ENCODE measurements at places on chromosomes 5 and 9. TPM values are rescaled to one million over a fixed set of nuclear protein-coding genes. Genes with fewer than 3 reads are reported as not detected.

Gene PROB1
- 0.76 TPM for total RNA-seq

DNA sequence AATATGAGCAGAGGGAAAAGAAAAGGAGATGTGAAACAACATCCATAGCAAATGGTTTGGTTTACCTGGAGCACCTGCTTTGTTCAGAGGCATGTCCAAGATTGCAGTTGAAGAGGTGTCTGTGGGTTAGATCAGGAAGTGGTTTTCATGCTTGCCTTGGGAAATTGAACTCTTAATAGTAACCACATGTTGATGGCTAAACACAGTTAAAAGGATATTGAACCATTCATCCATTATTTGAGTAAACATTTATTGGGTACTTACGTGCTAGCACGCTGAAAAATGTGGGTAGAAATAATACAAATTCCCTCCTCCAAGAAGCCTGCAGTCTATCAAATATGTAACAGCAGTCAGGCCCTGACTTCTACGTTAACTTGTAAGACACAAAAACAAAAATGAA, 235.7 kb upstream of the TNC start:
- no peak for DNase-seq
- no peak overlapping the region for H3K27ac ChIP-seq
- H3K36me3 ChIP-seq = no peaks in the 10 kb centered on the region
- H3K4me1 ChIP-seq = no peaks in the 10 kb centered on the region
- no peaks in the 10 kb centered on the region for H3K27me3 ChIP-seq

DNA sequence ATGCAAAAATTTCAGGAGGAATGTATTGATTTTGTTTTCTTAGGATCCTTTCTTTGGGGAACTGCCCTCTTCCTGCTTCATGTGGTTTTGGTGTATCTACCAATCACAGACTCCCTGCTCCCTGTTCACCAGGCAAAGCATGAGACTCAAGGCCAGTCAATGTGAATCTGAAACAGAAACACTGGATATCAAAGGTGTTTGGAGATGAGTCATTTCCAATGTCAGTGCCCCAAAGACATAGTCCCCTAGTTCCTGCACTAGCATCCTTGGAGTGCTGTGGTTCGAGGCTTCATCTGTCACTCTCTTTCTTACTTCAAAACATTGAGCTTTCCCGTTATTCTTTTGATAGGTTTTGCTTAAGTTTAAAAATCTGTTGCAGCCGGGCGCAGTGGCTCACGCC, 8.1 kb downstream of the PPP3R2 start:
- H3K4me1 ChIP-seq = no peaks in the 10 kb centered on the region
- DNase-seq = no peak
- no peaks in the 10 kb centered on the region for H3K27me3 ChIP-seq

GRCh38 chr5:89327608-89328007, 444.6 kb upstream of the MEF2C start:
- H3K4me1 ChIP-seq = no peaks in the 10 kb centered on the region
- H3K27ac ChIP-seq = no peak overlapping the region
- no peaks in the 10 kb centered on the region for H3K36me3 ChIP-seq

DNA sequence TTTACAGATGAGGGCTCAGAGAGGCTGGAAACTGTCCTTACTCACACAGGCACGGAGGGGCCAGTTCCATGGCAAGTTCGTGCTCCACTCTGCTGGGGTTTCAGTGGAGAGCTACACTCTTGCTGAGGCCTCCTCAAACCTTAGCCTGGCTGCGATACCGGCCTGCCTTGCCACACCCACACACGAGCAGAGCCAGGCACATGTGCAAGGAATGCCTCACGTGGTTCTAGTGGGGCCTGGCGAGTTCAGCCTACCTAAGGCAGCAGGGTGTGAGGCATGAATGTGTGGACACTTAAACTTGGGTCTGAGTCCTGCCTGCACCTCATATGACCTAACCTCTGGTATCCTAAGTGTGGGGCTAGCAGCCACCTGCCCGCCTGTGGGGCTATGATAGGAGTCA, 21.5 kb upstream of the PRDM12 start:
- H3K36me3 ChIP-seq = peaks cover 8% of the 10 kb centered on the region
- no peaks in the 10 kb centered on the region for H3K27me3 ChIP-seq
- H3K27ac ChIP-seq = no peak overlapping the region
- no peak overlapping the region for H3K4me3 ChIP-seq

DNA sequence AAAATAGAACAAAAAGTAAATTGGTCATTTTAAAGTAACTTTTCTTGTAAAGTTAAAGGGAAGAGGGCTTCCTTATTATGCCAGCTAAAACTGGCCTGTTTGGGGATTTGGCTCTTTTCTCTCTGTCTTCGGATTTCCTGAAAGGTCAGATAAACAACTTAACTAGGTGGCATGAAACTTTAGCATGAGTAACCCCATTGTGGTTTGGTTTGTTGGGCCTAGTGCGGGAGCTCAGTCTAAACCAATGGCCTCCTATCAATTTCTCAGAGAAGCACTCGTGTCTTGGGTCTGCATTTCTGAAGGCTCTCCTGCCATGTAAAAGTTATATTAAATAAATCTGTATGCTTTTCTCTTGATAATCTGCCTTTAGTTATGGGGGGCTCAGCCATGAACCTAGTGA, 48.5 kb upstream of the ANKH start:
- no peaks in the 10 kb centered on the region for H3K4me1 ChIP-seq
- H3K27me3 ChIP-seq = no peaks in the 10 kb centered on the region
- H3K27ac ChIP-seq = no peak overlapping the region
- H3K36me3 ChIP-seq = no peaks in the 10 kb centered on the region
- no peak for DNase-seq

All from thymus (tissue), 14 donors.